ENCODE measurements at places on chromosomes 1 and 21. TPM values are rescaled to one million over a fixed set of nuclear protein-coding genes. Genes with fewer than 3 reads are reported as not detected.

GRCh38 chr21:45139473-45139872 lies 65.1 kb downstream of the ADARB1 start:
- peak; percentile 46 for DNase-seq

GRCh38 chr1:213507472-213508223 lies 456.6 kb downstream of the RPS6KC1 start:
- no peak for DNase-seq

CATSPERE gene
- total RNA-seq, result 1.1 TPM

DNA sequence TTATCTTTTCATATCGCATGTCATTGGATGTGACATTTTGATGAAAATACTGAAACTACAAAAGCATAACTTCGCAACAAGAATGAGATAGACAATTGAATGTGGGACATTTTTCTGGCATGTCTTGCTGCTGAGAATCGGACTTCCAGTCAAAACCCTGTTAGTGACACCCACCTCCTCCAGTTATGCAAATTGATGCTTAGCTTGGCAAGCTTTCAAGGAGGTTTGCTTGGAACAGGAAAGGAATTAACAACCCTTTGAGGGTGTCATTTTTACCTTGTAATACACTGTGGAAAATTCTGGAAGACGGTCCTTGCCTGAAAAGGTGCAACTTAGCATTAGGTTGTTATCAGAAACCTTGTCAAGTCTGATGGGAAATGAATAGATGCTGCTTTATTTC lies 38.8 kb upstream of the FAM3B start:
- no peak for DNase-seq

DNA sequence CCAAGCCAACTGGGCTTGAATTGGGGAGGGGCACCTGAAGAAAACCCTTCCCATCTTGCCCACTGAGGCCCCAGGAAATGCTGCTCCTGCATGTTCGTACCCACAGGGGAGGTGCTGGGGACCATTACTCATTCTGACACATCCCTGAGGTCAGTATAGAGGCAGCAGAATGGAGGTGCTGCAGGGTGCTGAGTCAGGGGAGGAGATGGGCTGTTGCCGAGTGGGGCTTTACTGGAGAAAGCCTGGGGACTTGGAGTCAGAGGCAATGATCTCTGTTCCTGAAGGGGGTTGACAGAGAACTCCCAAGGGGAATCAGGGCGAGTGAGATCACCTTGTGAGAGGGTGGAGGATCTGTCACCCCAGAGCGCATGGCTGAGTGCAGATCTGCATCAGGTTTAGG lies 40.2 kb upstream of the KCNA10 start:
- DNase-seq, result no peak

FCRL4 gene
- not detected for total RNA-seq

CBS gene
- 69.0 TPM for total RNA-seq

ESRRG gene
- total RNA-seq, result 0.29 TPM

Data from upper lobe of right lung (tissue), 1 donor.